Progenitor cell of endocrine pancreas (in vitro differentiated cells): ENCODE measurements at places on chromosomes 4 and X.
A peak's percentile ranks its signal among the peaks of the same experiment; 100 is the strongest.

- peaks cover 8% of the 10 kb centered on the region for H3K4me1 ChIP-seq
- no peak overlapping the region for H3K27ac ChIP-seq
- peaks cover 4% of the 10 kb centered on the region for H3K36me3 ChIP-seq
- H3K4me3 ChIP-seq = no peak overlapping the region
- no peak for DNase-seq
Measured at GRCh38 chr4:184279496-184280061, 61.9 kb upstream of the ENPP6 start.

DNA sequence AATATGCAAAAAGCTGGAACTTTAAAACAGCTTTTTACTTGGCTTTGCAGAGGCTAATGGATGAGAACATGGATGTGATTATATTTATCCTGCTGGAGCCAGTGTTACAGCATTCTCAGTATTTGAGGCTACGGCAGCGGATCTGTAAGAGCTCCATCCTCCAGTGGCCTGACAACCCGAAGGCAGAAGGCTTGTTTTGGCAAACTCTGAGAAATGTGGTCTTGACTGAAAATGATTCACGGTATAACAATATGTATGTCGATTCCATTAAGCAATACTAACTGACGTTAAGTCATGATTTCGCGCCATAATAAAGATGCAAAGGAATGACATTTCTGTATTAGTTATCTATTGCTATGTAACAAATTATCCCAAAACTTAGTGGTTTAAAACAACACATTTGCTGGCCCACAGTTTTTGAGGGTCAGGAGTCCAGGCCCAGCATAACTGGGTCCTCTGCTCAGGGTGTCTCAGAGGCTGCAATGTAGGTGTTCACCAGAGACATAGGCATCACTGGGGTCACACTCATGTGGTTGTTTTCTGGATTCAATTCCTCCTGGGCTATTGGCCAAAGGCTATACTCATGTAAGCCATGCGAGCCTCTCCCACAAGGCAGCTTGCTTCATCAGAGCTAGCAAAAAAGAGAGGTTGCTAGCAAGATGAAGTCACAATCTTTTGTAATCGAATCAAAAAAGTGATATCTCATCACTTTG is 15.6 kb downstream of the TLR8 start:
- no peaks in the 10 kb centered on the region for H3K4me1 ChIP-seq
- no peaks in the 10 kb centered on the region for H3K27me3 ChIP-seq
- no peak overlapping the region for H3K27ac ChIP-seq
- H3K4me3 ChIP-seq = no peak overlapping the region
- H3K36me3 ChIP-seq = no peaks in the 10 kb centered on the region

GRCh38 chr4:102196221-102196620 is 149.1 kb downstream of the SLC39A8 start:
- peaks cover 1% of the 10 kb centered on the region for H3K4me1 ChIP-seq
- H3K4me3 ChIP-seq = no peak overlapping the region
- H3K27me3 ChIP-seq = no peaks in the 10 kb centered on the region
- no peak overlapping the region for H3K27ac ChIP-seq
- DNase-seq = no peak

DNA sequence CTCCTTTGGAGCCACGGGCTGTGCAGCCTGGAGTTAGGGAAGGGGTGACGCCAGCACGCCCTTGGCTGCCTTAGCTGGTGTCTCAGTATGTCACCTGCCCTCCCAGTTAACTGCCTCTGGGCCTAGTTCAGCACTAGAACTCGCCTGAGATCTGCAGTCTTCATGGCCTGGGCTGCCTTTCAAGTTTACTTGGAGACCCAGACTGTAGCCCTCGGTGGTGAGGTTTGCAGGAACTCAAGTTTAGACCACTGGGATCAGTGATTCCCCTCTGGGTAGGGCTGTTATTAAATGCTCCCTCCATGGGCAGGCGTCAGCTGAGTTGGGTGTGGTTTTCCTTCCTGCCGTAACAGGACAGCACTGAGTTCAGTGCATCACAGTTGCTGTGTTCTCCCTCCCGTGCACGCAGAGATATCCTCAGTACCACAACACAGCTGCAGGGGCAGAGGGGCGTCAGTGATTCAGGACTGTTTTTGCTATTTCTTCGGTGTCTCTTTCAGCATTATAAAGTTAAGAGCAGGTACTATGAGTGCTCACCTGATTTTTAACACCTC is 30.5 kb downstream of the PLAC8 start:
- H3K36me3 ChIP-seq = no peaks in the 10 kb centered on the region
- H3K27me3 ChIP-seq = no peaks in the 10 kb centered on the region
- H3K4me1 ChIP-seq = no peaks in the 10 kb centered on the region

- no peak for DNase-seq
- H3K36me3 ChIP-seq = no peaks in the 10 kb centered on the region
Measured at GRCh38 chr4:137122876-137123275, 409.4 kb downstream of the PCDH18 start.

GRCh38 chr4:15878011-15878410 is 60.5 kb downstream of the FGFBP1 start:
- H3K27me3 ChIP-seq = no peaks in the 10 kb centered on the region
- H3K4me3 ChIP-seq = no peak overlapping the region
- peaks cover 5% of the 10 kb centered on the region for H3K4me1 ChIP-seq
- no peak for DNase-seq
- H3K36me3 ChIP-seq = no peaks in the 10 kb centered on the region
- H3K27ac ChIP-seq = no peak overlapping the region

- no peaks in the 10 kb centered on the region for H3K36me3 ChIP-seq
- H3K4me1 ChIP-seq = peaks cover 8% of the 10 kb centered on the region
- no peak overlapping the region for H3K4me3 ChIP-seq
- H3K27me3 ChIP-seq = no peaks in the 10 kb centered on the region
Measured at GRCh38 chr4:93748373-93749291, 79.9 kb upstream of the ATOH1 start.

DNA sequence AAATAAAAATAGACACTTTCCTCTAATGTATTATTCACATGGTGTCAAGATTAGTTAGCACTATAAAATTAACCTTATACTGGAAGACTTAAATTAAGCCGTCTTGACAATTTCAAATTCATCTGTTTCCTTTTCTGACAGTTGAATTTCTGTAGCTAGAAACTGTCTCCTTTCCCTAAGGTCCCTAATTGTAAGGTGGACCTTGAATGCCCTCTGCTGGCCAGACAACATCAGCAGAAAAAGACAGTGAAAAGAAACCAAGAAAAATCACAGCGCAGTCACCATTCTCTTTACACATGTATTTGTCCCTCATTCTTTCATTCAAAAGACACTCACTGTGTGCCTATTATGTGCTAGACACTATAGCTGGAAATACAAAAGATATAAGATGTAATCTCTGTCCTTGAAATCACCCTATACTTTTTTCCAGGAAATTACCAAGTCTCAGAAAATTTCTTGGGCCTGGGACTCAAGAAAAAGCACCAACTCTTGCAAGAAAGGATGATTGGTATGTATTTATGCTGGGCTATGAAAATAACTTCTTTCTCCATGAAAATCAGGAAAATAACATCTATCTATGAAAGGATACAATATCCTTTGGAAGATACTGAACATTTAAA is 32.7 kb upstream of the AMBN start:
- no peaks in the 10 kb centered on the region for H3K36me3 ChIP-seq
- DNase-seq = peak; percentile 15
- H3K4me3 ChIP-seq = no peak overlapping the region
- peaks cover 29% of the 10 kb centered on the region for H3K4me1 ChIP-seq
- no peaks in the 10 kb centered on the region for H3K27me3 ChIP-seq
- H3K27ac ChIP-seq = no peak overlapping the region

DNA sequence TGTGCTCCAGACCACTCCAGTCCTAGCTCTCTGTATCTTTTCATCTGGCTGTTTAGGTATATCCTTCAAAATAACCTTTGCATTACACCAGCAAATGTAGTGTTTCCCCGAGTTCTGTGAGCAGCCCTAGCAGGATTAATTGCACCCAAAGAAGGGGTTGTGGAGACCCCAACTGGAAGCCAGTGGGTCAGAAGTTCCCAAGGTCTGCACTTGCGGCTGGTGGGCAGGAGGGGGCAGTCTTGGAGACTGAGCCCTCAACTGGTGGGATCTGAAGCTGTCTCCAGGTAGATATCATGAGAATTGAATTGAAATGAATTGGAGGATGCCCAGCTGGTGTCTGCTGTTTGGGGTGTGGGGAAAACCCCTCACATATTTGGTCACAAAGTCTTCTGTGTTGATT is 1485.3 kb upstream of the TENM3 start:
- DNase-seq = no peak
- H3K4me1 ChIP-seq = peaks cover 11% of the 10 kb centered on the region
- no peak overlapping the region for H3K4me3 ChIP-seq
- no peaks in the 10 kb centered on the region for H3K27me3 ChIP-seq
- H3K36me3 ChIP-seq = peaks cover 7% of the 10 kb centered on the region
- H3K27ac ChIP-seq = no peak overlapping the region

- no peaks in the 10 kb centered on the region for H3K27me3 ChIP-seq
- no peak for DNase-seq
- no peak overlapping the region for H3K27ac ChIP-seq
- peaks cover 16% of the 10 kb centered on the region for H3K4me1 ChIP-seq
Measured at GRCh38 chrX:115409551-115409950, 120.0 kb downstream of the LUZP4 start.

- H3K27me3 ChIP-seq = no peaks in the 10 kb centered on the region
- H3K4me1 ChIP-seq = no peaks in the 10 kb centered on the region
- H3K27ac ChIP-seq = no peak overlapping the region
- no peak overlapping the region for H3K4me3 ChIP-seq
- peaks cover 10% of the 10 kb centered on the region for H3K36me3 ChIP-seq
- no peak for DNase-seq
Measured at GRCh38 chr4:153594210-153594609, 89.9 kb upstream of the TLR2 start.

- H3K36me3 ChIP-seq = no peaks in the 10 kb centered on the region
- H3K27me3 ChIP-seq = no peaks in the 10 kb centered on the region
- no peak for DNase-seq
- H3K4me3 ChIP-seq = no peak overlapping the region
Measured at GRCh38 chr4:72312032-72312650, 256.9 kb downstream of the ADAMTS3 start.
